ENCODE measurements at places on chromosomes 2 and 18. TPM values are rescaled to one million over a fixed set of nuclear protein-coding genes. Genes with fewer than 3 reads are reported as not detected.

The CDH20 gene
- total RNA-seq, result not detected

The CBLN2 gene
- 1.3 TPM for total RNA-seq

The IL1RL2 gene
- total RNA-seq, result not detected

The SOWAHC gene
- total RNA-seq, result 40.6 TPM

The RUFY4 gene
- total RNA-seq, result 1.9 TPM

The IL1B gene
- total RNA-seq, result 1.9 TPM

The ERBB4 gene
- total RNA-seq, result not detected

The AKAIN1 gene
- not detected for total RNA-seq

- H3K36me3 ChIP-seq, result no peaks in the 10 kb centered on the region
- H3K4me3 ChIP-seq, result no peak overlapping the region
- no peaks in the 10 kb centered on the region for H3K27me3 ChIP-seq
- no peaks in the 10 kb centered on the region for H3K4me1 ChIP-seq
- no peak for DNase-seq
Measured at GRCh38 chr2:222399038-222399783, 25.1 kb upstream of the SGPP2 start.

GRCh38 chr18:58392324-58393000 is 236.4 kb downstream of the ALPK2 start:
- no peak for DNase-seq
- H3K36me3 ChIP-seq, result peaks cover 26% of the 10 kb centered on the region
- H3K27me3 ChIP-seq, result no peaks in the 10 kb centered on the region
- H3K27ac ChIP-seq, result peak overlapping the region; percentile 59
- H3K4me1 ChIP-seq, result peaks cover 16% of the 10 kb centered on the region

DNA sequence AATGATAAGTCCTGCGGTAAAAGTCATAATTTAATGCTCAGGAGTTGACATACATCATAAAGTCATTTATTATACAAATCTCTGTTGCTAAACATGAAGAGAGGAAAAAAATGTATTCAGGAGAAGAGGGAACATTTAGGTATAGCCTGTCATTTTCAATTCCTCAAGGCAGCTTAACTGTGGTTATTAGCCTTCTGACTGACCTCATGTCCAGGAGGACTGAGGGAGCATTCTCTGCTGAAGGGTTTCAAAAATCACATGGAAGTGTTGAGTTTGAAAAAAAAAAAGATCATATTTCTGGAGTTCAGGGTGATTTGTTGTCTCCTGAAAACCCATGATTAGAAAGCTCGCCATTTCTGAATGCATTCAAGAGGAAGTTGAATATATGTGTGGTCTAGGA is 1371.1 kb upstream of the LRRTM1 start:
- H3K36me3 ChIP-seq, result no peaks in the 10 kb centered on the region
- DNase-seq, result no peak
- no peak overlapping the region for H3K27ac ChIP-seq
- H3K4me1 ChIP-seq, result no peaks in the 10 kb centered on the region
- no peaks in the 10 kb centered on the region for H3K27me3 ChIP-seq

DNA sequence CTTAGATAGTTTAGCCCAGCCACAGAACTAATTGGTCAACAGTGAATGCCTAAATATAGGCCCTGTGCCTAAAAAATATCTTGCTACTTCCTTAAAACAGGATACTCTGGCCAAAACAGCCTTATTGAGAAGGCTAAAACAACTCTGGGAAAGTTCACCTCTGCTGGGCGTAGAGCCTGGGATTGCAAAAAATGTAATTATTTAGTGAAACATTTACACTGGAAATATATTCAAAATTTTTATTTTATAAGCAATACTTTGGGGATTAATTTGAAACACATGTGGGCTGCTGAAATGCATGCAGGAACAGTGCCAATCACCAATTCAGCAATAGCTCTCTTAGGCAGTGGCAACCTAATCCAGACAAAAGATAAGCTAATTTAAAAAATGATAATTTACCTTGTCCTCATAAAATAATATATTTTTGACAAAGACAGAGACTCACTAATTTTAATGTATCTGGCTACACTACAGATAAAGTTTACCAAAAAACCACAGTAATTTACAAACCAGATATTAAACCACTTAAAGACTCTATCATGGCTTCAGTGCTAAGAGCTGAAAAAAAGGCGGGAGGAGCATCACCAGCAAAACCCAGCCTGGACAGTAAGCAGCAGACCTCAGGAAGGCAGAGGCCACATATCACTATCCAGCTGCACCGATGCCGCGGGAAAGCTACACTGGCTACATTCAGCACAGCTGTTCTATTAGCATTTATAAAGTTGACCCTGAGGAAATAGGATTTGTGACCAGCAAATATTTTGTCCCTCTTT is 18.5 kb downstream of the TRAK2 start:
- H3K36me3 ChIP-seq, result no peaks in the 10 kb centered on the region
- peak overlapping the region; percentile 51 for H3K27ac ChIP-seq
- H3K27me3 ChIP-seq, result no peaks in the 10 kb centered on the region

- no peaks in the 10 kb centered on the region for H3K27me3 ChIP-seq
- no peak overlapping the region for H3K27ac ChIP-seq
- no peaks in the 10 kb centered on the region for H3K4me1 ChIP-seq
- H3K4me3 ChIP-seq, result no peak overlapping the region
Measured at GRCh38 chr2:151658081-151658480, 76.2 kb downstream of the NEB start.

GRCh38 chr2:187576906-187577305 is 22.7 kb upstream of the TFPI start:
- no peak overlapping the region for H3K4me3 ChIP-seq
- no peaks in the 10 kb centered on the region for H3K36me3 ChIP-seq
- H3K27me3 ChIP-seq, result no peaks in the 10 kb centered on the region
- no peak for DNase-seq
- H3K27ac ChIP-seq, result no peak overlapping the region
- no peaks in the 10 kb centered on the region for H3K4me1 ChIP-seq

GRCh38 chr2:107927034-107927534 is 59.2 kb upstream of the SLC5A7 start:
- DNase-seq, result no peak
- H3K4me3 ChIP-seq, result no peak overlapping the region

GRCh38 chr2:105795575-105795934 is 50.8 kb downstream of the NCK2 start:
- peak overlapping the region; percentile 76 for H3K27ac ChIP-seq
- no peaks in the 10 kb centered on the region for H3K27me3 ChIP-seq
- peaks cover 53% of the 10 kb centered on the region for H3K4me1 ChIP-seq
- DNase-seq, result no peak

DNA sequence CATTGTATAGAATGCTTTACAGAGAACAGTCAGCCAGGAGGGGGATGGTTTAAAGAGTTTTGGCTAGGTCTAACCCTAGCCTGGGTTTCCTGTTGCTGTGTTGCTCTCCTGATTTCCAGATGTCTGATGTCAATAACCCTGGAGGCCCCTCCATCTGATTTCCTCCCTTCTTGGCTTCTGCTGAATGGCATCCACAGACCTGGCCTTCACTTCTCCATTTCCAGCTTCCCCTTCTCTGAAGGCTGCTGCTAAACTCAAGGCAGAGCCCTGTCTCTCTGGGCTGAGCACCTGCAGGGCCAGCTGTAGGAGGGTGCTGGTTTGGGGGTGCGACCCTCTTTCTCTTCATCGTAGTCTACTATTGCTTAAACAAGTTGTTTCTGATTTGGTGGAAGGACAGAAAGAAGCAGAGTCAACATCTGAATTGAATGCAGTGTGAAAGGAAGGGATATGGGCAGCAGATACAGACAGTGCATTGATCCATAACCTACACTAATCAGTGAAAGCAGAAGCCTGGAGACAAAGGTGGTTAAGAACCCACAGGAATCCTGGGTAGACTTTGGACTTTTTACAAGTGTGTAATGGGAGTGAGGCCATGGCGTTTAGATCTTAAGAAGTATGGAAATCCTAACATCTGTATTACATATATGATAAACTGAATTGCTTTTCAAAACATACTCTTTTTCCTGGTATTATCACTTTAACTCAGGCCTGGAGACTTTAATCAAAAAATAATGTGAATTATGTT is 153.6 kb downstream of the HRH4 start:
- no peaks in the 10 kb centered on the region for H3K4me1 ChIP-seq
- H3K27me3 ChIP-seq, result no peaks in the 10 kb centered on the region
- no peak for DNase-seq
- no peak overlapping the region for H3K27ac ChIP-seq
- H3K36me3 ChIP-seq, result no peaks in the 10 kb centered on the region

GRCh38 chr18:22475426-22476100 is 57.8 kb upstream of the CTAGE1 start:
- no peak overlapping the region for H3K4me3 ChIP-seq
- no peak for DNase-seq
- no peaks in the 10 kb centered on the region for H3K27me3 ChIP-seq
- H3K36me3 ChIP-seq, result no peaks in the 10 kb centered on the region
- no peak overlapping the region for H3K27ac ChIP-seq

DNA sequence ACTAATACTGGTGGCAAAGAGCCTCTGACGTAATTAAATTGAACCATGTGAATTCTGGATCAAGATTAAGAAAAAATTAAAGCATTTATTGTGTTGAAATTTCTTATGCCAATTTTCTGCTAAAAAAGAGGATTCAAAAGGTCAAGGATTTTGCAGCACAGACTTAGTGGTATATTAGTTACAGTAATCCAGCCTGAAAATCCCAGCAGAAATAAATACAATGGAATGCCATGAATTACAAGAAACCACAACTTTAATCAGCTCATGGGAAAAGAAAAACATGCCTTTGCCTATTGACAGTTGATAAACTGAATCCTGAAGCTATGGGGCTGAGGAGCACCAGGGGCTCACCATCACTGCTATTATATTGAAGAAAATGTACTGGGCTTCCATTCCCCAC is 114.8 kb upstream of the SATB2 start:
- H3K27ac ChIP-seq, result no peak overlapping the region
- no peak for DNase-seq
- H3K36me3 ChIP-seq, result no peaks in the 10 kb centered on the region
- H3K4me1 ChIP-seq, result no peaks in the 10 kb centered on the region
- H3K4me3 ChIP-seq, result no peak overlapping the region

- H3K27me3 ChIP-seq, result peaks cover 100% of the 10 kb centered on the region
- H3K4me3 ChIP-seq, result no peak overlapping the region
- H3K4me1 ChIP-seq, result peaks cover 22% of the 10 kb centered on the region
- no peak for DNase-seq
- no peaks in the 10 kb centered on the region for H3K36me3 ChIP-seq
Measured at GRCh38 chr2:118838741-118839455, 8.6 kb downstream of the EN1 start.

- H3K36me3 ChIP-seq, result no peaks in the 10 kb centered on the region
- H3K27me3 ChIP-seq, result no peaks in the 10 kb centered on the region
- H3K4me1 ChIP-seq, result no peaks in the 10 kb centered on the region
- H3K4me3 ChIP-seq, result no peak overlapping the region
Measured at GRCh38 chr2:45696708-45697107, 45.2 kb downstream of the PRKCE start.

- DNase-seq, result no peak
- H3K36me3 ChIP-seq, result no peaks in the 10 kb centered on the region
- H3K27ac ChIP-seq, result peak within 1 kb of the TSS; percentile 99
- peak within 1 kb of the TSS; percentile 84 for H3K4me3 ChIP-seq
- no peaks in the 10 kb centered on the region for H3K27me3 ChIP-seq
Measured at GRCh38 chr2:159616286-159616701, at the start of gene BAZ2B. BAZ2B (minus strand) TSS chr2:159616548; CDS start chr2:159478719, 137,829 bp downstream.

DNA sequence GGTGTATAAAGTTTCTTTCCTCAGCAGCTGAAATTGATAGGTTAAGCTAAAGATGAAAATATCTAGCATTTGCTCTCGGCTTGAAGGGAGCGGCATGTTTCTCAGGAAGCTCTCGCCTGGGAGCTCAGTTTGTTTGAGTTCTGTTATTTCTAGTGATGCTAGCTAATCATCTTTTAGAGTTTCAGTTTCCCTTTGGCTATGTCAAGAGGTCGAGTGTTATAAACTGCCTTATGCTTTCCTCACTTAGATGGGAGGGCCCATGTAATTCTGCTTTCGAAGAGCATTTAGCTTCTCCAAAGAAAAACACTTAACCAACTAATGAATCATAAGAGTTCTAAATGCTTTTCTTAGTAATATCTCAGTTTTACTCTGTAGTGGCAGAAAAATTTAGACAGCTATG is 33.6 kb downstream of the PLCL1 start:
- H3K4me3 ChIP-seq, result peak overlapping the region; percentile 28
- no peak for DNase-seq
- no peaks in the 10 kb centered on the region for H3K27me3 ChIP-seq
- no peaks in the 10 kb centered on the region for H3K36me3 ChIP-seq
- peak overlapping the region; percentile 51 for H3K27ac ChIP-seq

GRCh38 chr2:145543155-145543554 is 1023.2 kb upstream of the ZEB2 start:
- H3K27me3 ChIP-seq, result no peaks in the 10 kb centered on the region
- no peak overlapping the region for H3K27ac ChIP-seq
- no peaks in the 10 kb centered on the region for H3K4me1 ChIP-seq
- no peak overlapping the region for H3K4me3 ChIP-seq
- H3K36me3 ChIP-seq, result no peaks in the 10 kb centered on the region

- no peak overlapping the region for H3K4me3 ChIP-seq
- DNase-seq, result peak; percentile 64
- H3K36me3 ChIP-seq, result no peaks in the 10 kb centered on the region
- peaks cover 13% of the 10 kb centered on the region for H3K4me1 ChIP-seq
- H3K27me3 ChIP-seq, result no peaks in the 10 kb centered on the region
Measured at GRCh38 chr2:216057688-216058193, 23.9 kb downstream of the PECR start.

GRCh38 chr2:26974352-26974751 is 3.9 kb downstream of the MAPRE3 start:
- H3K27ac ChIP-seq, result no peak overlapping the region
- no peak overlapping the region for H3K4me3 ChIP-seq
- no peaks in the 10 kb centered on the region for H3K36me3 ChIP-seq
- DNase-seq, result no peak
- no peaks in the 10 kb centered on the region for H3K27me3 ChIP-seq

GRCh38 chr2:86412007-86412406 is 29.2 kb upstream of the KDM3A start:
- no peak overlapping the region for H3K27ac ChIP-seq
- H3K36me3 ChIP-seq, result no peaks in the 10 kb centered on the region
- no peak overlapping the region for H3K4me3 ChIP-seq
- no peak for DNase-seq

DNA sequence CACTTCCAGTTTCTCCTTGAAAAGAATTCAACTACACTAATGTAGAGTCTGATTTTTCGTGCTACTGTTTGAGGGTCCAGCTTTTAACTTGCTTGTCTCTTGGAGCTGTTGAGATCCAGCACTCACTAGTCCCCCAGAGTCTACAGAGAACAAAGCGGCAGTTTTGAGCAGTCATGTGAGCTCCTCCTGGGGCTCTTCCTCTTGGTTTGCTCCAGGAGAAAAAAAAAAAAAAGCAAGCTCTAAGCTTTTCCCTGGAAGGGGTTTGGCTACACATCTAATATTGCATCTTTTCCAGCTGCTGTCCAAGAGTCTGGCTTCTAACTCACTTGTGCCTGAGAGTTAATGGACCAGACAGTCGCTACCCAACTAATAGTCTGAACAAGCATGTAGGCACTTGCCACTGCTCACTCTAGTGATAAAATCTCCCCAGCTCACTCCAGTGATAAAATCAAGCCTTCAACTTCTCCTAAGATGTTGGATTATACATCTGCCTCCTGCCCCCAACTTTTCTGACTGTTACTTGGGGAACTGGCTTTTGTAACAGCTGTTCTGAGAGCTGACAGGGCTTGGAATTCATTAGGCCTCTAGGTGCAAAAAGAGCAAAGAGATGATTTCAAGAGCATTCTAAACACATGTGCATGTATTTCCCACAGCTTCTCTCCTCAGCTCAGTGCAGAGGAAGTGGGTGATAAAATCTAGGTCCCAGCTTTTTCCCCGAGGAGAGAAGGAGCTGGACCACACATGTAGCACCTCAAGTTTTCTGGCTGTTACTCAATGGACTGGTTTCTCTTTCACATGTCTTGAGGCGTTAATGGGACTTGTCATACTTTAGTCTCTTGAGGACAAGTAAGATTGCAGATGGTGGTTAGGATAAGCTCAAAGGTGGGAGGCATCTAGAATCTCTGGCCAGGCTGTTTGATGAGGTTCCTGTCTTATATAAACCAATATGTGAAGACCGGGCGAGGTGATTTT is 750.5 kb downstream of the LRP1B start:
- no peaks in the 10 kb centered on the region for H3K4me1 ChIP-seq
- no peak overlapping the region for H3K4me3 ChIP-seq
- no peak overlapping the region for H3K27ac ChIP-seq
- H3K36me3 ChIP-seq, result no peaks in the 10 kb centered on the region
